ENCODE measurements at places on chromosomes 2 and 18.

DNA sequence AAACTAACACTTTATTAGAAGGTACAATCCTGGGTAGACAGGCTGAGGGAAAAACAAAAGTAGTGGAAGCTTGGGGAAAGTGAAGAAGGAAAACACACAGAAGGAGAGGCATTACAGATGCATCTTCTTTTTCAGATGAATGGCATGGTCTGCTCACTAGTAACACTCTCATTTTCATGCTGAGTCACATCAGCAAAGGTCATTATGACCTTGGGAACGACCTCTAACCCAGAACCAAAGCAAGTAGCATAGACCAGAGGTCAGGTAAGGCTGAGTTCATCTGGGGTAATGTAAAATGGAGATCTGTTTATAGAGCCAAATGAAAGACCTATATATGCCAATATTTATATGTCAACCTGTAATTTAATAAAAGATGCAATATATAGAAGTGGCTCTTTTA, 294.4 kb upstream of the LRRTM4 start:
- DNase-seq = no peak

DNA sequence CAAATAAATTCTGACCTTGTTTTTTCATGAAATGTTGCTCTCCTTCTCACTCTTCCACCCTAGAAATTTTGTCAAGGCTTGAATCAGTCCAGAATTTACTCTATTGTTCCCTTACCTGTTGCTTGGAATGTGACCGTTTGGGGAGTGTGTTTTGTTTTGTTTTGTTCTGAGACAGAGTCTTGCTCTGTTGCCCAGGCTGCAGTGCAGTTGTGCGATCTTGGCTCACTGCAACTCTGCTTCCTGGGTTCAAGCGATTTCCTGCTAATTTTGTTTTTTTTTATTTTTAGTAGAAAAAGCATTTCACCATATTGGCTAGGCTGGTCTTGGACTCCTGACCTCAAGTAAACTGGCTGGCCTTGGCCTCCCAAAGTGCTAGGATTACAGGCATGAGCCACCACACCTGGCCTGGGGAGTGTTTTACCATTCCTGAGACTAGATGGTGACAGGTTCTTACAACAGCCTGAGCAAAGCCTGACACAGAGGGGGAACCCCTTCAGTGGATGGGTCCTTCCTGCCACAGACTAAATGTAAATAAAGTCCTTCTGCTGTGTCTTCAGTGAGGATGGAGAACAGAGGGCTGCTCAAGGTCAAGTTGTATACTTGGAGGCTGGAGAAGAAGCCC, 52.0 kb downstream of the HAUS1 start:
- DNase-seq = no peak

DNA sequence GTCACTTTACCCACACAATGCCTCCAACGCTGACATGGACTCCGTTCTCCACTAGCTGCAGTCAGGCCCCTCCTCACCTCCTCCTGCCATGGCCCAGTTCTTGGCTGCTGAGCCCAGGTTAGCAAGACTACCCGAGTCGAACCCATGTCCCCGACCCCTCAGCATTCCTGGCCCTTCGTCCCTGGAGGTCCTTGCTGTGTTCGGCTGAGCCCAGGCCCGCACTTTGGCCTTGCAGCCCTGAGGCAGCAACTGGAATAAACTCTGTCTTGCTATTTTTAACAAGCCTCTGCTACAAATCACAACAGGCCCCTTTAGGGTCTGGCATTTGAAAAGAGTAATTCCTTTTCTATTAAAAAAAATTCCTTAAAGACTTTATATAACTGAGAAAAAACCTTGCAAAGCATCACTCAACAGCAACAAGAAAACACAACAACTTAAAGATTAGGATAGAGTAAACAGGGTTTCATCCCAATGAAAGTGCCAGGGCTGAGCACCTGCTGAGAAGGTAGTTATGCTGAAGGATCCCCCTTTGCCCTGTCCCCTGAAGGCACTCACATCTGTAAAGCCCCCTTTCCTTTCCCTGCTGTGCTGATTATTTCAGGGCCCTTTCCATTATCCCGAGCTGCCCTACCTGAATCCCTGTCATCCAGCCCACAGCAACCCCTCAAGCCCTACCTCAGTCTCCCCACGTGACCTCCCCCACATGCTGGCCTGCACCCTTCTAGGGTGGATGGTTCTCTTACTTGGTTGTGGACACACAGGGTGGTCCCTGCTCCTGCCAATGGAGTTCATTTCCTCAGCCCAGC, 120.0 kb upstream of the SNTG2 start:
- no peak for DNase-seq

DNA sequence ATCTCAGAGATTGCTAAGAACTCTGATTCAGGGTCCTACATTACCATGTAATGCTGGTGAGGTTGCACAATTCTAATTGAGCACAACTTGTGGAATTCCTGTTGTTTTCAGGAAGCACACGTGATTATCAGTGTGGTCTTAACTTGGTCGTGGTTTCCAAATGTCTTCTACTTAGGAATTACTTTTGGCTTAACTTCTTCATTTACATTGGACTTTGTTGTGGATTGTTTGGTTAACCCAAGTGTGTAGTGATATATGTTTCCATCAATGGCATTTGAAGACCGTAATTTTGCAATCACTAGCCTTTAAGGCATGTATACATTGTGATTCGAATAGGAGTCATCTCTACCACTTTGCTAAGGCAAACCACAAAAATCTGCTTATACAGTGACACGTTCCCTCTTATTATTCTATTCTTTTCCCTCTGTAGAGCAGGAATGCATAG, 373.3 kb downstream of the IRS1 start:
- peak; percentile 65 for DNase-seq

DNA sequence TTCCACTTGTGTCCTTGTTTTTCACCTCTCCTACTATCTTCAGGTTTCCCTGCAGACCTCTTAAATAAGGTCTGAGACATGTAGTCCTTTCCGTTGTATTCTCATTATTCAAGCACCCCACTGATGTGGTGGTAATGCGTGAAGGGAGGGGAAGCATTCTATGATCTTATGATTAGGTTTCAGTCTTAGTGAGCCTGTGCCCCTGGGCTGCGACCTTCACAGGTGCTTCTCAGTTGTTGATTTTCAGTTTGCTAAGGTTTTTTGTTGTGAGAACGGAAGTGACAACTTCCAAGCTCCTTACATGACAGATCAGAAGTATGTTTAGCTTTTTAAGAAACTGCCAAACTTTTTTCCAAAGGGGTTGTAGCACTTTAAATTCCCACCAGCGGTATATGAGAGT, 41.3 kb downstream of the VPS54 start:
- DNase-seq = no peak

DNA sequence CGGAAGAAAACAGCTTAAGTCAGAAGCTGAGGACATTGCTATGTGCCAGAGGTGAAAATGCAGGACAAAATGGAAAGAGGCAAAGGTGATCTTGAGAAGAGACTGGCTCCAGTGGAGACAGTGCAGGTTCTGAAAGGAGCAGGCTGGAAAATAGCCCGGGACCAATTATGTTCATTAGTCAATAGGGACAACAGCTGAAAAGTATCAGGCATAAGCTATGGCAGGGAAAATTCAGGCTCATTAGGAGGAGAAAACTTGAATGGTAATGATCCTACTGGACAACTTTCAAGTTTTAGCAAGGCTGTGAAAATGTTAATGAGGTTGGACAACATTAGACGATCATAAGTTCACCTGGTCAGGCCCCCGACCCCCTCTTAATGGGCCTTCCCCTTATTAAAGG, 60.2 kb downstream of the GALNT14 start:
- DNase-seq = no peak

GRCh38 chr2:162074928-162075688, 1.1 kb upstream of the DPP4 start:
- no peak for DNase-seq

DNA sequence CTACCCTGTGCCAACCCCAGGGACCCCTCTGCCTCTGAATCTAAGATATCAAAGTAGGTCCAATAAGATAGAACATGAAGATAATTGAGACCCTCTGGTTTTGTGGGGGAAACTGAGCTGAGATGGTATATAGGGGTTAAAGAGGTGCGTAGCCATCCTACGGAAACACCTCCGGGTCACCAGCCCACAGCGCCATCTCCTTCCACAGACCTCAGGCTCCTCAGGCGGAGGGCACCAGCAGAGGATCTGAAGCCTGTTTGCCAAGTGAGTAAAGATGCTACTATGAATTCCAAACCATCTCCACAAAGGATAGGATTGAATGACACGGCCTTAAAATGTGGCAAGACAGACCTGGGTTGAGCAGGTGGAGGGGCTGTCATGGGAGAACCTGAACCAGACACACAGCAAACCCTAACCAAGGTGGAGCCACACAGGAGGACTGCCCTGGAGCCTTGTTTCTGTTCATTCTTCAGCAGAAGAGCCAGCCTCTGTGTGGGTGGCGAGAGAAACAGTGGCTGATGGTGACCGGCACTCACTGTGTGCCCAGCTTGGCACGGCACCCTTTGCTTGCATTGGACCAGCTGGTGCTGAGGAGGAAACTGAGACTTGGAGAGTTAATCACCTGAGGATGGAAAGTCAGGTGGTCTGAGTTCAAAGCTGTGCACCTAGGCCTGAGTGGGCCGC, 10.2 kb downstream of the GBX2 start:
- no peak for DNase-seq

DNA sequence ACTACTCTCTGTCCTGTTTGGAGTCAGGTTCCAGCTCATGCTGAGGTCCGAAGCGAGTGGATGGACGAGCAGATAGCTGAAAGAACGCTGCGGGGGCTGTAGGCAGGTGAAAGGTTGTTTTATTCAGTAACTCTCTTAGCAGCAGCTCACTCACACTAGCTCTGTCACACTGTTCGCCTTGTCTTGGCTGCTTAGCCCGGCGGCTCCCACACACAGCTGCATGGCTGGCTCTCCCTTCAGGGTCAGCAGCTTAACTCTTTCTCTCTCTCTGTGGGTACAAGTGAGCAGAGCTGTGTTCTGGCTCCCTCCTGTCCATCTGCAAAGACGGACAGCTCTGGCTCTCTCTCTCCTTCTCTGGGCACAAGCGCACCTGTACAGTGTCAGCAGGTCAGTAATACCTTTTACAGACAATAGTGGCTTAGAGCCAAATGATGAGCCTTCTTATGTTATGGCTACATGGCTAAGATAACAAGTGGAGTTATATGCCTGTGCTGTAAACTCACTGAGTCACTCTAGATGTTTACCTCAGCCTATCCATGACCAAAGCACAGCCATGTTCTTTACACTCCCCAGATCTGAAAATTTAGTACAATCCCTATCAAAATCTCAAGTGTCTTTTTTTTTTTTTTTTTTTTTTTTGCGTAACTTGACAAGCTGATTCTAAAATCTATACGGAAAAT, 149.3 kb downstream of the GALNT1 start:
- DNase-seq = no peak

GRCh38 chr2:168568476-168569267, 112.6 kb downstream of the CERS6 start:
- no peak for DNase-seq

DNA sequence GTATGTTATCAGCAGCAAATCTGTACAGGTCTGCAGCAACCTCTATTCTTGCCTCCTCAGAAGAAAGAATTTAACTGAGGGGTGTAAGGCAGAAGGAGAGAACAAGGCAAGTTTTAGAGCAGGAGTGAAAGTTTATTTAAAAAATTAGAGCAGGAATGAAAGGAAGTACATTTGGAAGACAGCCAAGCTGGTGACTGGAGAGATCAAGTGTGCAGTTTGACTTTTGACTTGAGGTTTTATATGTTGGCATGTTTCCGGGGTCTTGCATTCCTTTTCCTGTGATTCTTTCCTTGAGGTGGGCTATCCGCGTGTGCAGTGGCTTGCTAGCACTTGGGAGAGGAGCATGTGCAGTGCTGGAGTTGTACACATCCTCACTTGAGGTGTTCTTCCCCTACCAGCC, 16.5 kb upstream of the CERS6 start:
- DNase-seq = no peak

GRCh38 chr18:54229421-54230059, 5.1 kb upstream of the MBD2 start:
- DNase-seq = no peak

DNA sequence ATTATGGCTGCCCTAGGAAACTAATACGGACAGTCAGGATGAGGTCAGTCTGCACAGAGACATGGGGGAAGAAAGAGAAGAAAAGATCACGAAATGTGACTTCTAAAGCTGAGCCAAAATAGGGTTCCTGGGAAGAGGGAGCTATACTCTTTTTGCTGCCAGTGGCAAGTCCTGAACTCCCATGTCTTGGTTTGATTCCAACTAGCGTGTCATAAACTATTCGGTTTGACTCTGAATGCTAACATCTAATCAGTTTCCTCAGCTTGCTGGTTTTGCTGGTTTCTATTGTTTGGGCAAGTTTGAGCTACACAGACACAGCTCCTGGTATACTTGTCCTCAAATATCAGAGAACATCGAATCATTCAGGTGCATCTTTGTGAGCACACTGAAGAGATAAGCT, 80.5 kb upstream of the CYP1B1 start:
- DNase-seq = no peak

DNA sequence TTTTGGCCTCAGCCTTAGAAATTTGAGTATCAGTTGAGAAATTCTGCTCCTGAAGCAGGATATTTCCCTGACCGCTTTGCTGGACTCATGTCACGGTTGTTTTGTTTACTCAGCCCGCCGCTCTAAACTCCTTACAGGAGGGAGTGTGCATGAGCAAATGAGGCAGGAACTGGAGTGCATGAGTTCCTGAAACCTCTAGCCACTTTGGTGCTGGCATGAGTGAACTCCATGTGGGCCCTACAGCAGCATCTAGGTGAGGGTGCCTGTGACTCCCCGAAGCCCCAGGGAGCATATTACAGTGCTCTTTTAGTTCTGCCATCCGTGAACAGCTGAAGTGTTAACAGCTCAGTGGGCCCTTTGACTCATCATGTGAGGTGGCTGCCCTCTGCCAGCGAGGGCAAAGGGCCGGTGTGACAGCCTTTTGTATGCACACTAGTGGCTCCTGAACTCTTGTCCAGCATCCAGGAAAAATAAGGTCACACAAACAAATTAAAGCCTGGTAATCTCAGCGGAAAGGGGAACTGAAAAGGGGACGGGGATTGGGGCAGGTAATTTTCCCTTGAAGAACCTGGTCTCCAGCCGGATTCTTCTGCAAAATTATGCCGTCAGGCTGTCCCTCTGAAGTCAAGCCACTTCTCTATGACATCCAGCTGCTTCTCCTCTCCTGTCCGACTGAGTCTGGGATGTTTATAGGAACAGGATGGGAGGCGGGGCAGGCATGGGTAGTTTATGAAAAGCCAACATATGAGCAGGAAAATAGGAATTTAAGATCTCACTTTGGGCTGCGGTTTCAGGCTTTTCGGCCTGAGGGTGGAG, 1668.7 kb downstream of the SUCLG1 start:
- DNase-seq = peak; percentile 13

DNA sequence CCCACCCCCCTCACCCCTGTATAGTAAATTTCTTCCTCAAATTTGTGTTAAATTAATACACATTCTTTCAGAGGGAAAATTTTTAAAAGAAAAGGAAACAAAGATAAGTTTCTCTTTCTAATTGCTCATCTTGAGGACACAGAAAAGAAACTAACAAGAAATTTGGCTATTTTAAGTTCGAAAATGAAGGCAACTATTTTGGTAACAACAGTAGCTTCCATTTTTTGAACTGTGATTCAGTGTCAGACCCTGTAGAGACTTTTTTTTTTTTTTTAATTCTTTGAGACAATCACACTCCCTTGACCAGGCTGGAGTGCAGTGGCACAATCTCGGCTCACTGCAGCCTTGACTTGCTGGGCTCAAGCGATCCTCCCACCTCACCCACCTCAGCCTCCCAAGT, 194.9 kb downstream of the SS18 start:
- no peak for DNase-seq
